Colonic mucosa (tissue), 4 donors: ENCODE measurements at places on chromosomes 13 and 19. TPM values are rescaled to one million over a fixed set of nuclear protein-coding genes. Genes with fewer than 3 reads are reported as not detected.

Gene TEX101
- 0.17 TPM for total RNA-seq

DNA sequence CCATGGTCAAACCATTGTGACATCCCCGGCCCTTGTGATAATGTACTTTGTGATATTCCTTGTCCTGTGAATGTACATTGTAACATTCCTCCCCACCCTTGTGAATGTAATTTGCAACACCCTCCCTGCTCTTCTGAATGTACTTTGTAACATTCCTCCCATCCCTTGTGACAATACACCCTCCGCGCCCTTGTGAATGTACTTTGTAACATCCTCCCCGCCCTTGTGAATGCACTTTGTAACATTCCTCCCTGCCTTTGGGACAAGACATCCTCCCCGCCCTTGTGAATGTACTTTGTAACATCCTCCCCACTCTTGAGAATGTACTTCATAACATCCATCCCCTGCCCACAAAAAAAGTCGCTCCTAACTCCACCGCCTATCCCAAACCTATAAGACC is 17.1 kb downstream of the ZNF846 start:
- H3K36me3 ChIP-seq = no peaks in the 10 kb centered on the region
- no peaks in the 10 kb centered on the region for H3K27me3 ChIP-seq
- H3K4me3 ChIP-seq = no peak overlapping the region

- H3K4me3 ChIP-seq = no peak overlapping the region
- H3K4me1 ChIP-seq = no peaks in the 10 kb centered on the region
- H3K27ac ChIP-seq = no peak overlapping the region
- no peaks in the 10 kb centered on the region for H3K27me3 ChIP-seq
- no peak for DNase-seq
Observed at GRCh38 chr13:45748941-45749759, 47.0 kb downstream of the CBY2 start.

GRCh38 chr19:40954573-40954972 is 36.5 kb upstream of the CYP2B6 start:
- H3K36me3 ChIP-seq = no peaks in the 10 kb centered on the region
- H3K27ac ChIP-seq = no peak overlapping the region
- H3K4me3 ChIP-seq = no peak overlapping the region
- no peak for DNase-seq
- no peaks in the 10 kb centered on the region for H3K4me1 ChIP-seq

DNA sequence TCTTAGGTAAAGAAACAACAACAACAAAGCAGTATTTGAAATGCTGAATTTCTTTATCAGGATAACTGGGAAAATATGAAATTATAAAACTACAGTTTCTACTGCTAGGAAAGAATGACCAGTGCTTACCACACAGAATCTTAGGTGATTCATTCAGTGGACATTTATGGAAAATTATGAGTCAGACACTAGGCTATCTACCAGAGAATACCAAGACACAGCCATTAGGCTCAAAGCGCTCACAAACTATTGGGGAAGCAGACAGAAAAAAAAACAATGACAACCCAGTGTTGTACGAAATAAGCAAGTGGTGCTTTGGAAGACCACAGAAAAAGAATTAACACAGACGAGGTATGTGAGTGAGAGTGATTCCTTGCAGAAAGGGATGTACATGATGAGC is 1019.5 kb downstream of the PCDH9 start:
- H3K4me1 ChIP-seq = no peaks in the 10 kb centered on the region
- no peaks in the 10 kb centered on the region for H3K27me3 ChIP-seq
- H3K27ac ChIP-seq = no peak overlapping the region

DNA sequence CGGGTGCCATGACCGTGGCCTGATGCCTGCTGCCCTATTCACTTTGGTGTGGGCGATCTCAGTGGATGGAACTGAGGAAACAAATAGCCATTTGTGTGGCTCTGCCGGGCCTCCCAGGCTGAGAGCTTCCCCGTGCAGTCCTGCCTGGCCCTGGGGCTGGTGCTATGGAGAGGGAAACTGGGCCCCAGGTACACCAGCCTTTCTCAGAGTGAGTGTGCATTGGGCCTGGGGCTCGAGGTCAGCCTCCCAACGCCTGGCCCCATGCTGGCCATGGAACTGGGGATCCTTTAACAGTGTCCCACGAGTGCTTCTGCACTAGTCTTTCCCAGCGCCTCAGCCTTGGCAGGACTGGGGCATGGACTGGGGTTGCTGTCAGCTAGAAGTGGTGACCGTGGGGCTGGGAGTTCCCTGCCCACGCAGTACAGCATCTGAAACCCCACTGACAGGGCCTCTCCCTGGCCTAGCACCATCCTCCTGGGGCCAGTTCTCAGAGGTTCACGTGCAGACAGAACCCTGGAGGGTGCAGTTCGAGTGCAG is 10.5 kb downstream of the PLEKHF1 start:
- no peaks in the 10 kb centered on the region for H3K36me3 ChIP-seq
- H3K27ac ChIP-seq = no peak overlapping the region
- H3K4me1 ChIP-seq = no peaks in the 10 kb centered on the region
- H3K4me3 ChIP-seq = no peak overlapping the region
- no peak for DNase-seq
- no peaks in the 10 kb centered on the region for H3K27me3 ChIP-seq
